ENCODE measurements at places on chromosomes 12 and 14.

GRCh38 chr12:102702447-102703114 lies 214.5 kb downstream of the PAH start:
- DNase-seq, result no peak

- no peak for DNase-seq
These were observed 15.5 kb downstream of the SOAT2 start for GRCh38 chr12:53118751-53119300.

DNA sequence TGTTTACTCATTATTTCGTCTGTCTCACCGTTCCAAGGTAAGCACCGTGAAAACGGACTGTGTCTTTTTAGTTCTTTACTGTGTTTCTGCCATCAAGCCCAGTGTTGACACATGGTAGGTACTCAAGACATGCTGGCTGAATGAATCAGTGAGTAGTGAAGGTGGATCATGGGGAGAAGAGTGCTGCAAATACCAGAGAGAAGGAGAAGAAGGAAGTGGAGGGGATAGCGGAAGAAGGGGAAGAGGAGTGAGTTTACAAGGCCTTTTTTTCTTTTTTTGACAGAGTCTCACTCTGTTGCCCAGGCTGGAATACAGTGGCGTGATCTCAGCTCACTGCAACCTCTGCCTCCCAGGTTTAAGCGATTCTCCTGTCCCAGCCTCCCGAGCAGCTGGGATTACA lies 54.6 kb downstream of the ETV6 start:
- DNase-seq, result no peak

DNA sequence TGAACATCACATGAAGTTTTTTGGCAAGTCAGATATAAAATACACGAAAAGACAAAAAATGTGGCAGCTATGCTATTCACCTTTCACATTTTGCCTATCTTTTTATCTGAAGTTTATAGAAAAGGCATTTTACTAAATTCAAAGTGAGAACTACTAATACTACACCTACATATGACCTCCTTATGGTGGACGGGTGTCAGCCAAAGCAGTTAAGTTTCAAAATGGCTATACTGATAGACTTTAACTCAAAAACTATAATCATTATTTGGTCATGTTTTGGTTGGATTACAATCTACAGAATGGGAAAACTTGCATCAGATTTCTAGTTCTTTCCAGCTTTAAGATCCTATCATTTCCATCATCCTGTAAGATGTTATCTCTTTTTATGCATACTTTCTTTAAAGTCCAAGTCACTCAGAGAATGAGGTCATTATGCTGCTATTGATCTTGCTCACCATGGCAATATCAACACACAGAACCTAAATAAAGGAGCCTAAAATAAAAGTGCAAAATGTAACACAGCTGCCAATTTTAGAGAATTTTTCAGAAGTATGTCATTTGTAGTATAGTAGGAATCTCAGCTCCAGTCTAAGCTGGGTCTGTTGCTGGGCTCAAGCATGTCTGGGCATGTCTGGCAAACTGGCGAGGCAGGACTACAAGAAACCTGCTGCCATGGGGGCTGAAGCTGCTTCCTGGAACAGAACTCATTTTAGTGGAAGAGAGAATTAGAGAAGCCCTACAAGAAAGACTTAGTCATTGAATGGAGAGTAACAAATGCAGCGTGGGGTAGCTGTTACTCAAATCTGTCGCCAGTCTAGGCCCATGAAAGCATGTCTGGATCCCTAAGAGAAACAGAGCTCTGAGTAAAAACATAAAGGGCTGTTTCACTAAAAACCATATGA lies 7.6 kb upstream of the AEBP2 start:
- DNase-seq, result peak; percentile 25

GRCh38 chr12:82225871-82226270 lies 132.3 kb downstream of the CCDC59 start:
- DNase-seq, result no peak

- no peak for DNase-seq
These were observed 10.8 kb upstream of the IPO8 start for GRCh38 chr12:30706476-30706875.

- DNase-seq, result no peak
These were observed 81.8 kb upstream of the PTPRB start for GRCh38 chr12:70719071-70719470.

GRCh38 chr12:82554529-82554928 lies 132.2 kb upstream of the TMTC2 start:
- DNase-seq, result no peak

DNA sequence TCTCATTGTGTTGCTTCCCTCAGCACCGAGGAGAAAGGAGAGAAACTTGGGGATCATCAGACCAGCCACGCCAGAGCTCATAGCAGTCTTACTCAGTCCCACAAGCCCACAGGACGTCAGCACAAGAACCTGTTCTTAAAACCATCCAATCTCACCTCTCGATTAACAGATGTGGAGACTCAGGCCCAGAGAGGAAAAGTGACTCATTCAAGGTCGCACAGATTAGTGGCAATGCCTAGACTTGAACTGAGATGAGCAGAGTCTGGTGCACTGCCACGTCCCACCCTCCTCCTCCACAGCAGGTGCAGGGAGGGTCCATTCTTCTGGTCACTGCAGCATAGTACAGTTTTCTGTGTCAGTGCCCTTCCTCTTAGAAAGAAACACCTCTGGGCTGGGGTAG lies 154.9 kb upstream of the PZP start:
- no peak for DNase-seq

- no peak for DNase-seq
These were observed 449.7 kb downstream of the BTG1 start for GRCh38 chr12:91695964-91696363.

GRCh38 chr14:96497586-96497985 lies 4.6 kb upstream of the PAPOLA start:
- DNase-seq, result no peak

DNA sequence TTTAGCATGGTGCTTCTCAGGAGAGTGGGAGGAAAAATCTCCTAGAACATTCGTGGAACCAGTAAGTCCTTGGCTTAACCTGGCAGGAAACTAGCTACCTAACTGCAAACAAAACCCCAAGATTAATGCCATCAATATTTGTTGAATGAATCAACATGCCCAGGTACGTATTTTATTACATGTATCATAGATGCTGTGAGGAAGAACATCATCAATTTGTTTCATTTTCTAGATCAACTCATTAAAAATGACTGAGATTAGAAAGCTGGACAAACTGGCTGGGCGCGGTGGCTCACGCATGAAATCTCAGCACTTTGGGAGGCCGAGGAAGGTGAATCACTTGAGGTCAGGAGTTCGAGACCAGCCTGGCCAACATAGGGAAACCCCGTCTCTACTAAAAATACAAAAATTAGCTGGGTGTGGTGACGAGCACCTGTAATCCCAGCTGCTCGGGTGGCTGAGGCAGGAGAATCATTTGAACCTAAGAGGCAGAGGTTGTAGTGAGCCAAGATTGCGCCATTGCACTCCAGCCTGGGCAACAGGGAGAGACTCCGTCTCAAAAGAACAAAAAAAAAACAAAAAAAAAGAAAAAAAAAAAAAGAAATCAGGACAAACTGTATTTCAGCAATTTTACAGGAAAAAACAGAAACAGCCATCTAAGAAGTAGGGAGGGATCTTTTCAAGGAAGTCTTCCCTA lies 88.7 kb downstream of the NTN4 start:
- no peak for DNase-seq

DNA sequence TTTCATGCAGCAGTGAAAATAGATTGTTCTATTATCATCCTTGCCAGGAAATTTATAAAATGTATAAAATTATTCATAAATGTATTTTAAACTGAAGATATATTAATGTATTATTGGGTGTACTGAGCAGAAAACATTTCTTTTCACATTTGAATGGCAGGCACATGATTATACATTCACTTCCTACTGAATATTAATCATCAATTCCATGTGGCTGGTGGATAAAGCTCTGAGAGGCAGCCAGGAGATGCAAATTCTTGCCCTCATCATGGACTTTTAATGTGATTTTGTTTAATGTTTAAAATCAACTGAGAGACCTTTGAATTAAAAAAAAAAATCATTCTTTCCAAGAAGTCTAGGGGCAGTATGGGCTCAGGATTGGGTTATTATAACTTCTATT lies 40.8 kb downstream of the ANO6 start:
- no peak for DNase-seq

GRCh38 chr14:67645414-67645813 lies 25.7 kb downstream of the ARG2 start:
- DNase-seq, result no peak

- DNase-seq, result no peak
These were observed 13.1 kb downstream of the ATXN3 start for GRCh38 chr14:92093320-92093719.

DNA sequence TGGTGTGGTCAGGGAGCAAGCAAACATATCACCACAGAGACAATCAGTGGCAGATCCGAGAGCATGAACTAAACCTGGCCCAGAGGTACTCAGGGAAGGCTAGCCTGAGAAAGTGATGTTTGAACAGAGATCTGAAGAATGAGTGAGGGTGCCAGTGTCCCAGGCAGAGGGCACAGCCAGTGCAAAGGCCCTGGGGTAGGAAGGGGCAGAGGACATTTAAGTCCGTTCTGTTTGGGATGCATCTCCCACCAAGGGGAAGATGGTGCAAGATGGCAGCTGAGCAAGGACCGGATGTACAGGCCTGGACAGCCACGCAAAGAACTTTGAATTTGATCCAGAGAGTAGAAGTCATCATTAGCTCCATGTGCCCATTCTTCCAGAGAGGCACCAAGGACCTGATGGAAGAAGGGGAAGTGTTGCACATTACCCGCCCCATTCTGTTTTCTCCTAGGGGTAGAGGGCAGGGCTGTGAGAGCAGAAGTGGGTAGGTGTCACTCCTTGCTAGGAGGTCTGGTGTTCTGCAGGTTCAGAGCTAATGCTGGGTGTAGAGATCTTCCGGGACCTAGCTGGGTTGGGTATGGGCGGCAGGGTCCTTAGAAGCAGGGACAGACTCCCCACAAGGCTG lies 3.9 kb downstream of the DTX1 start:
- no peak for DNase-seq

DNA sequence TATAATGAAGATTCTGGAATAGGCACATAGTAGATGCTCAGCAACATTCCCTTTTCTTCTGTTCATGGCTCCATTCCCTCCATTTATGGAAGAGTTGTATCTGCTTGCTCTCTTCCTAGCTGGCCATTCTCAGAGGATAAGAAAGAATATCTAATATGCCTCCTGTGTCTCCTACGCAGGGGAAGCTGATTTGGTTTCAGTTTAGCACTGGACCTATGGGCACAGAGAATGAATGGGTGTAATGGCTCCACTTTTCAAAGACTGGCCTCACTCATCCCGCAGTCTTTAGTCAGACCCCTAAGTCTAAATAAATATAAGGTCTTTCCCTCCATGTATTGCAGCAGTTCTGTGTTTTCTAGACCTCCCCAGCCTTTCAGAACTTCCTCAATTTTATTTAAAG lies 2.0 kb downstream of the PKP2 start:
- no peak for DNase-seq

GRCh38 chr14:31419967-31420318 lies 407 bp downstream of the HEATR5A start:
- DNase-seq, result no peak

GRCh38 chr12:50174971-50175715 lies 8.0 kb upstream of the CERS5 start:
- no peak for DNase-seq

DNA sequence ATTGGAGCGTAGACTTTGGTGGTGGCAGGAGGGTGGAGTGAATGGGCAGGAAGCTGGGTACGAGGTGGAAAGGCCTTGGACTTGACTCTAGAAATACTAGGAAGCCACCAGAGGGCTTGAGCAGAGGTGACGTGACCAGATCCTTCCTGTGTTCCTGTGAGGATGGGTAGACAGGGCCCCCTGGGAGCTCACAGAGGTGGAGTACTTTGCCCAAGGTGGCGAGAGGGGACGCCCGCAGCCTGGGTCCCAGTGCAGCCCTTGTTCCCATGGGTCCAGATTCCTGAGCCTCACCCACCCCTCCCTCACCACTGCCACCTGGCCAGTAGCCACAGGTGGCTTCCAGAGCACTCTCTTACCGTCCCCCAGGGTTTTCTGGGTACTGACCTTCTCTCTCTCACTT lies 89.8 kb downstream of the KIF26A start:
- no peak for DNase-seq

DNA sequence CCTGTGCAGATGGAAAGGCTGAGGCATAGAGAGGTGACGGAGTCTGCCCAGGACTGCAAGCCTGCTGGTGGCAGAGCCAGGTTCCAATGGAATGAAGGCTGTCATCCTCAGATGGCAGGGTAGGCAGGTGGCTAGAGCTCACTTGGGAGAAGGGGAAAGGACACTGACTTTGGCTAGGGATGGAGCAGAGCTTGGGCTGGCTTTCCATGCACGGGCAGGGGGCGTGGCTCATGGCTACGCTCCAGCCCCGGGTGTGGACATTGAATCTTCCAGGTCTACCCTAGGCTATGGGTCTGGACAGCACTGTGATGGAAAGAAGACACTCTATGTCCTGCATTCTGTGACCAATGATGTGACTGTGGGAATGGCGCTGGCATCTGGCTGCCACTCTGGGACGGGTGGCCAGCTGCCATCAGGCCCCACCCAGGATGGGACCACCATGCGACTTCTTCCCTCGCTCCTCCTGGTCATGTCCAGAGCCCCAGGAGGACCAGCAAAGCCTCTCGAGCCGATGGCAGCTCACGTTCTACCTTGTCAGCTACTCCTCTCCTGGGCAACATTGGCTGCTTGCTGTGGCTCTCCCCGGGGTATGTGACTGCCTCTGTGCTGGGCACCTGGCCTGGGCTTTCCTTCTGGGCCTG lies 398.7 kb downstream of the TMEM121 start:
- no peak for DNase-seq

DNA sequence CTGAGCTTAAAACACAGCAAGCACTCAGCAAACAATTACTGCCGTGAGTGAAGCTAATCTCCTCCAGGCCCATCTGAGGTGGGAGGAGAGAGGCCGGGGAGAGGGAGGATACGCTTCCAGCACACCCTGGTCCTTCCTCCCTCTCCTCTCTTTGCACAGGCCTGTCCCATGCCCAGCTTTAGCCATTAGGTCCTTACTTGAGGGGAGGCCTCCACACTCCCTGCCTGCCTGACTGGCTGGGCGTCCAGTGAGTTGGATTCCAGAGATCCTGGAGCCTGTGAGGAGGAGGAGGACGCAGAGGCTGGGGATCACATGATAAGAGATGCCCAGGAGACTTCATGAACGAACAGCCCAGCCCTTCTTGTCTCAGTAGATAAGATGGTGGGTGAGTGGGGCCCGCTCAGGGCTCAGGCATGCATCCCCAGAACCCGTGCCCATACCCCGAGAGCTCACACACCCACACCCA lies 65.1 kb upstream of the NCOR2 start:
- no peak for DNase-seq

DNA sequence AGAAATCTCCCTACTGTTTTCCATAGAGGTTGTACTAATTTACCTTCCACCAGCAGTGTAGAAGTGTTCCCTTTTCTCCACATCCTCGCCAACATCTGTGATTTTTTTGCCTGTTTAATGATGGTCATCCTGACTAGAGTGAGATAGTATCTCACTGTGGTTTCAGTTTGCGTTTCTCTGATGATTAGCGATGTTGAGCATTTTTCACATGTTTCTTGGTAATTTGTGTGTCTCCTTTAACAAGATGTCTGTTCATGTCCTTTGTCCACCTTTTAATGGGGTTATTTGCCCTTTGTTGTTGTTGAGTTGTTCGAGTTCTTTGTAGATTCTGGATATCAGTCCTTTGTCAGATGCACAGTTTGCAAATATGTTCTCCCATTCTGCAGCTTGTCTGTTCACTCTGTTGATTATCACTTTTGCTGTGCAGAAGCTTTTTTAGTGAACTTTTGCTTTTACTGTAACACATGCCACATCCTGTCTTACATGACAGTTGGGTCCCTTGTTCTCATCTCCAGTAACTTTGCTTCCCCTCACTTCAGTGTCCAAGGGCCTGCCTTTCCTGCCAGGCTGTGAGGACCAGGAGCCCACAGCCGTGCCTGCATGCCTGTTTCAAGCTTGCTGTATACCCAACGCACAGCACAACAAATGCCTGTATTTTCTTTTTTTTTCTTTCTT lies 64.9 kb downstream of the SPRING1 start:
- DNase-seq, result no peak

- DNase-seq, result no peak
These were observed 77.2 kb downstream of the FERMT2 start for GRCh38 chr14:52873694-52874093.

All from stimulated activated CD4-positive, alpha-beta T cell treated with anti-CD3 and anti-CD28 coated beads, Interleukin-1b, Interleukin-23, amount 100 ng/mL, for 24 hours (primary cell).